Effector CD4-positive, alpha-beta T cell (primary cell): ENCODE measurements at places on chromosomes 11 and 22.

DNA sequence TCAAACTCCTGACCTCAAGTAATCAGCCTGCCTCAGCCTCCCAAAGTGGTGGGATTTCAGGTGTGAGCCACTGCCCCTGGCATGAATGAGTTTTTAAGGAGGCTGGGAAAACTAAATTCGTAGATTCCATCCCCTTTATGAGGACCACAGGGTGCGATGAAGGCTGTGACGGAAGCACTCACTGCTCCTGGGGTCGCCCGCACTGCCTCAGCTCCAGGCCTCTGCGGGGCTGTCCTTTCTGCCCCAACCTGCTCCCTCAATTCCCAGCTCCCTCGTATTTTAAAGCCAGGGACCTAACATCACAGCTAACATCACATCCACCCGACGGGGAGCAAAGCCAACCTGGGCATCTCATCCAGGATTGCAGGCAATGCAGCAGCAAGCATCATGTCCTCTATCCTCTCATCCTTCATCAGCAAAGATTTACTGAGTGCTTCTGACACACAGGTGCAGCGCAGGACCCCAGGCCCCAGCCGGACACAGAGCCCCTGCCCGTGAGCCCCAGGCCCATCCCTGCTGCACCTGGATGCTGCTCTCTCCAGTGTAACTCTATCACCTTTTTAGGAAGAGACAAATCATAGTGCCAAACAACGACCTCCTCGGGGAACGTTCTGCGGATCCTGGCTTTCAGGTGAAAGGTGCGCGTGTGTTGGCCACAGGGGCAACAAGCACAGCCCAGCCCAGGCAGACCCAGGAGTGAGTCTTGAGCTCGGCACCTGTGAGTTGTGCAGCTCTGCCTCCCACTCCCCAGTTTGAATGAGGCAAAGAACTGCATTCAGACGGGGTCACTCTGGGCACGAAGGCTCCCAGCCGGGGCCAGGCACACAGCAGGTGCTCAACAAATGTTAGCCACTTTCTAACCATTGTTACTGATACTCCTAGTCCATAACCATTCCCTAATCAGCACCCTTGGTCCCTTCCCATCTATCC, 134.3 kb downstream of the CRYBB2 start:
- DNase-seq: no peak

- no peak for DNase-seq
Measured at GRCh38 chr11:114953039-114953438, 274.7 kb downstream of the NXPE2 start.

GRCh38 chr11:64546600-64546999, 44.4 kb upstream of the SLC22A12 start:
- no peak for DNase-seq

- peak; percentile 12 for DNase-seq
Measured at GRCh38 chr22:40178417-40179409, 988 bp downstream of the TNRC6B start.

GRCh38 chr11:78740199-78741071, 165.8 kb upstream of the NARS2 start:
- no peak for DNase-seq

GRCh38 chr11:129018991-129019390, 76.3 kb upstream of the TP53AIP1 start:
- no peak for DNase-seq

DNA sequence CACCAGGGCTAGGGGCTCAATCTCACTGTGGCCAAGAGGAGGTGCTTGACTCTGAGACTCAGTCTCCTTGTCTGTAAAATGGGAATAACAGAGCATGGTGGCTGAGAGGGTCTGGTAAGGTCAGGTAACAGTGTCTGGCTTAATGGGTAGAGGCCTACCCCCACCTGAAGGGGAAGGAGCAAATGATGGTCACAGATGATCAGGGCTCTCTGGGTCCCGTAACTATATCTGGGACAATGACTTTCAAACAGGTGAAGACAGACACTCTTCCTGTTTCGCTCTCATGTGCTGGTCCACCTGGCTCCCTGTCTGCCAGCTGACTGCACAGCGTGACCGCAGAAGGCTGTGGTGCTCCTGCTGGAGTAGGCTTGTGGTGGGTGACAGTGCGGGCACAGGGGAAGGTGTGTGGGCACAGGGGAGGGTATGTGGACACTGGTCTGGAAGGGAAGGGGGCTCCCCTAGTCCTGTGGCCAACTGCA, 4.0 kb downstream of the A4GALT start:
- no peak for DNase-seq

DNA sequence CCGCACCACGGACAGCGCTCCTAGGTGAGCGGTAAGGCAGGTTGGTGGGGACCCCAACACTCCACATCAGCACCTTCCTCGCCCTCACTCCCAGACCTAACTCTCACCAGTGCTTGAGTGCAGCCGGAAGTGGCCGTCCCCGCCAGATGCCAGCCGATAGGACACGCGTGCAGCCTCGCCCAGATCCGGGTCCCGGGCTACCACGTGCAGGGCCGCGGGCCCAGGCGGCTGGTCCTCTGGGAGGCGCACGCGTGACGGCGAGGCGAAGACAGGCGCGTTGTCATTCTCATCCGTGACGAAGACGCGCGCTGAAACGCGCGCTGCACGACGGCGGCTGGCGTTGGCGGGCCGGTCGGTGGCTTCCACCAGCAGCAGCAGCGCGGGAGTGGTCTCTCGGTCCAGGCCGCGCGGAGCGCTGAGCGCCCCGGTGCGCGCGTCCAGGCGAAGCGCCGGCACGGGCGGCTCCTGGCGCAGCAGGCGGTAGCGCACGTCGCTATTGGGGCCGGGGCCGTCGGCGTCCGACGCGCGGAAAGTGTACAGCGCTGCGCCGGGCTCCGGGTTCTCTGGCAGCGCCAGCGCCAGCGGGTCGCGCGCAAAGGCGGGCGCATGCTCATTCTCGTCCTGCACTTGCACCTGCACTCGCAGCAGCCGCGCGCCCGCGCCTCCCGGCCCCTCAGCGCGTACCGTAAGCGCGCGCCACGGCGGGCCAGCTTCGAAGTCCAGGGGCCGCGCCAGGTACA, 10.8 kb upstream of the TPP1 start:
- DNase-seq: no peak

GRCh38 chr11:107591378-107592230, 657 bp downstream of the ELMOD1 start:
- no peak for DNase-seq

- DNase-seq: no peak
Measured at GRCh38 chr11:130278151-130278550, 36.6 kb downstream of the ZBTB44 start.

DNA sequence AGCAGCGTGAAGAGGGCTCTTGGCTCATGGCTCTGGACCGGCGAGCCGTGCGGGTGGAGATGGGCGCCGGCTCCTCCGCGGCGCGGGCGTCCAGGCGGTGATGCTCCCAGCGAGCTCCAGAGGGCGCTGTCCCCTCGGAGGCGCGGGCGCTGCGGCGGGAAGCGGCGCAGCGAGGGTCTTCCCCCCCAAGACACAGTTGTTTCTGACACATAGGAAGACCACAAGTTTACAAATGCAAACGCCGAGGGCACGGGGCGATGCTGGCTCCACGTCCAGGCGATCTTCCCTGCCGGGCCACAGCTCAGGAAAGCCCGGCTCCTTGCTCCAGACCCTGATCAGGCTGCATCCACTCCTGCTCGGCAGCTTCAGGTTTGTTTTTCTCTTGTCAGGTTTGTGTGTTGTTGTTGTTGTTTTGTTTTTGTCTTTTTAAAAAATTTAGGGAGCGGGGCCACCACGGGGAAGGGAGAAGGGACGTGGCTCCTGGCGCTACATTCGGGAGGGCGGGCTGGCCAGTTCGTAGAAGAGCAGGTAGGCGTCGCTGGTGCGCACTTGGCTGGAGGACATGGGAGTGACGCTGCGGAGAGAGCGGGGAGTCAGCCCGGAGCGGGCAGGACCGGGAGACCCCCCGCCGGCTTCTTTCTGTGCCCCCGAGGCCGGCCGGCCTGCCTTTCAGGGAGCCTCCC, 10.0 kb upstream of the MFRP start:
- DNase-seq: peak; percentile 61

GRCh38 chr22:35472488-35472887, 68.1 kb upstream of the RASD2 start:
- no peak for DNase-seq

GRCh38 chr11:36122671-36123070, 166.6 kb downstream of the COMMD9 start:
- no peak for DNase-seq

- no peak for DNase-seq
Measured at GRCh38 chr22:38699784-38700183, 959 bp downstream of the JOSD1 start.

DNA sequence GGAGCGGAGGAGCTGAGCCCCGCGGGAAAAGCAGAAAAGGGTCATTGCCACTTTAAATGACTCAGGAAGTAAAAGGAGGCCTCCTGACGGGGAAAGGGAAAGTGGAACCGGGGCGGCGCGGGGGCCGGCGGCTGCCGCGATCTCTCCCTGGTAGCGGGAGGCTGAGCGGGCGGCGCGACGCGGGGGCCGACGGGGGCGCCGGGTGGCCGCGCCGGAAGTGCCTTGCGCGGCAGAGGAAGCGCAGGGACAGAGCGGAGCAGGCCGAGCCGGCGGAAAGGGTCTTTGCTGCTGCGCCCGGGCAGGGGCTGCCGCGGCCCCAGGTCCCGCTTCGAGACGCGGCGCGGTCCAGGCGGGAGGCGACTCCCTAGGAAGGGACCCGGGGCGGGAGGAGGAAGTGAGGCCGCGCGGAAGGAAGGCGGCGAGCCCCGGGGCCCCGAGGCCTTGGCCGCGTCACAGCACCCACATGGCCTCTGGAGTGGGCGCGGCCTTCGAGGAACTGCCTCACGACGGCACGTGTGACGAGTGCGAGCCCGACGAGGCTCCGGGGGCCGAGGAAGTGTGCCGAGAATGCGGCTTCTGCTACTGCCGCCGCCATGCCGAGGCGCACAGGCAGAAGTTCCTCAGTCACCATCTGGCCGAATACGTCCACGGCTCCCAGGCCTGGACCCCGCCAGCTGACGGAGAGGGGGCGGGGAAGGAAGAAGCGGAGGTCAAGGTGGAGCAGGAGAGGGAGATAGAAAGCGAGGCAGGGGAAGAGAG, at the start of gene TRIM44:
Gene TRIM44, plus strand, starts transcription at position 127 of the 759 bp plus-strand sequence. Its CDS starts 337 bp downstream, at position 464.
- peak; percentile 65 for DNase-seq

DNA sequence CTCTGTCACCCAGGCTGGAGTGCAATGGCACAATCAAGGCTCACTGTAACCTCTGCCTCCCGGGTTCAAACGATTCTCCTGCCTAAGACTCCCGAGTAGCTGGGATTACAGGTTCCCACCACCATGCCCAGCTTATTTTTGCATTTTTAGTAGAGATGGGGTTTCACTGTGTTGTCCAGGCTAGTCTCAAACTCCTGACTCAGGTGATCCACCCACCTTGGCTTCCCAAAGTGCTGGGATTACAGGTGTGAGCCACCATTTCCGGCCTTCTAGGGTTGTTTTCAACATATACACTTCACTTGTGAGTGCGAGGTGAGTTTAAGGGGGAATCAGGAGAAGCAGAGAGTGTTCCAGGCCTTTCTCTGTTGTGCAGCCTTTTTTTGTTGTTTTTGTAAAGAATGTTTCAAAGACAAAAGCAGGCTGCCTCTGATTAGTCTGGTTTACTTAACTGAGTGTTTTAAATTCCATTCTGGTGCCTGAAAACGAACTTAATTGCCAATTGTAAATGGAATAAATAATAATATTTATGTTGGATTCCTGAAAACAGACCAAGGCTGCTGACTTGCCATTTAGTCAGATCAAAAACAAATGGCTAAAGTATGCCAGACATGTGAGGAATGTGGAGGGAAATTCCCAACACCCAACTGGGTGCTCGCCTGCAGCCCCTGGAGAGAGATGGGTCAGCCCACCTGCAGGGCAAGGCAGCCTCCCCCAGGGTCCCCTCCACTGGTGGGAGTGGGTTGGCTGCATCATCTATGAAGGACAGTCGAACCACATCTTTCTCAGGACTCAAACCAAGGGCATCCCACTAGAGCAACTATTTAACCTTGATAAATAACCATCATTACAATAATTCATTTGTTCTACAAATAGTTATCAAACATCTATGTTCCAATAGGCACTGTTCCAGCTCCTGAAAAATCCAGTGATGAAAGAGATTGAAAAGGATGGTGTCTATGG, 4.6 kb upstream of the RANGAP1 start:
- DNase-seq: no peak

- DNase-seq: no peak
Measured at GRCh38 chr11:73312851-73313327, 4.8 kb downstream of the ARHGEF17 start.

GRCh38 chr11:110490886-110491285, 61.1 kb downstream of the FDX1 start:
- DNase-seq: no peak

DNA sequence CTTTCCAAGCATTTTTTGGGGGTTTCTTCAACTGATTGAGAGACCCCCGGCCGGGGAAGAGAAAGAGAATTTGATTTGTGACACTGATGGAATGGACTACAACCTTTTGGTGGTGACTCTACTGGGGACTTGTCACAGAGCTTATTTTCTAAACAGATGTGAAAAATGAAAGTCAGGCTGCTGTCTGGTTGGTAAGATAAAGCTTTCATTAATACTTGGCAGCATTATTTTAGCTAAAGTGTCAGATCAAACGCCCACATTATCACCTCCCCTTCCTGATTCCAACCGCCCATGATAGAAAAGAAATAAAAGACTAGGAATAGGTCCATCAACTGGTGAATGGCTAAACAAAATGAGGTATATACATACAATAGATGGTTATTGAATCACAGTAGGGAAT, 45.6 kb upstream of the EHF start:
- no peak for DNase-seq

DNA sequence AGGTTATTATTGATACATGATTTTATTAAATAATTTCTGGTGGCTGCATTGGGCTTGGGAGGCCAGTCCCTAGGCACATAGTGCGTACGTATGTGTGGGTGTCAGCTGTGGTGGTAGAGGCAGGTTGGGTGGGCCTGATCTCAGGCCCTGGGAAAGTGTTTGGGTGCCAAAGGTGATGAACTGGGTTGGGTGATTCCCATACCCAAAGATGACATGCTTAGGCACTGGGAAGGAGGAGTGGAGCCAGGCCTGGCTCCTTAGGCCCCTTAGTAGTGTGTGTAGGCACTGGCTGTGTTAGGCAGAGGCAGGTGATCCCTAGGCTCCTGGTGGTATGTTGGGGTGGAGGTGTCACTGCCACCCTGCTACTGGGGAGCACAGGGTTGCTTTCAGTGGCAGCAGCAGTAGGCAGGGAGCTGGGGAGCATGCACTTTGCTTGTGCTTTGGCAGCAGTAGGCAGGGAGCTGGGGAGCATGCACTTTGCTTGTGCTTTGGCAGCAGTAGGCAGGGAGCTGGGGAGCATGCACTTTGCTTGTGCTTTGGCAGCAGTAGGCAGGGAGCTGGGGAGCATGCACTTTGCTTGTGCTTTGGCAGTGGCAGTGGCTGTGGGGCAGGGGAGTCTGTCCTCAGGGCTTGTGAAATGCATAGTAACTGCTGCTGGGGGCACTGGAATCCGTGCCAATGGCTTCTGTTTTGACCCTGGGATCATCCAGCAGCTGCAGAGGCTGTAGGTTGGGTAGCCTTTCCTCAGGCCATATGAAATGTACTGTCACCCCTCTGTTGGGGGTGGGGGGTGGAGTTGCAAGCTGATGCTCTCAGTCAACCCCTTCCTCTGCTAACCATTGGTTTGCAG, 84.4 kb downstream of the RRM1 start:
- no peak for DNase-seq

DNA sequence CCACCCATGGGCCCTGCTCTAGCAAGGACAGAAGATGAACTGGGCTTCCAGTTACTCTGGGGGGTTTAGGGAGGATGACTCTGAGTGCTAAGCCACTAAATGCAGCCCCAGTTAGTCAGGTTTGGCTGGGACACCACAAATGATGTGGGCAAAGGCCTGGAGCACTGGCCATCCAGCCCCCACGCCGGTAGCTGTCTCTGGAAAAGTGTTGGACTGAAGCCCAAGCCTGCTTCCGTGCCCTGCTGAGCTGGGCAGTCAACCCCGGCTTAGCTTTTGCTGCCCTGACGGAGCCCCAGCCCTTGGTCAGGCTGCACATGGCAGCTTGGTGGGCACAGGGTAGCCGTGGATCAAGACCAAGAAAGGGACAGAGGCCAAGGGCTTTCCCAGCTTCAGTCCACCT, 5.7 kb upstream of the GSTP1 start:
- DNase-seq: no peak
